ENCODE measurements at places on chromosomes 1 and 21. TPM values are rescaled to one million over a fixed set of nuclear protein-coding genes. Genes with fewer than 3 reads are reported as not detected.

LHX8 gene
- total RNA-seq, result not detected

IL19 gene
- total RNA-seq, result not detected

HSD3B2 gene
- total RNA-seq, result not detected

ERO1B gene
- total RNA-seq, result 1.5 TPM

FNDC10 gene
- total RNA-seq, result 4.5 TPM

LEPR gene
- total RNA-seq, result 6.9 TPM

C21orf91 gene
- 13.1 TPM for total RNA-seq

FRRS1 gene
- 17.1 TPM for total RNA-seq

FCAMR gene
- total RNA-seq, result not detected

TNFAIP8L2 gene
- not detected for total RNA-seq

GRCh38 chr1:9784508-9785133 lies 39.1 kb downstream of the CLSTN1 start:
- DNase-seq, result peak; percentile 69

- no peak for DNase-seq
These were observed 496.1 kb downstream of the PTPRU start for GRCh38 chr1:29732453-29732852.

- no peak for DNase-seq
These were observed 23.9 kb downstream of the RNF2 start for GRCh38 chr1:185069202-185069772.

DNA sequence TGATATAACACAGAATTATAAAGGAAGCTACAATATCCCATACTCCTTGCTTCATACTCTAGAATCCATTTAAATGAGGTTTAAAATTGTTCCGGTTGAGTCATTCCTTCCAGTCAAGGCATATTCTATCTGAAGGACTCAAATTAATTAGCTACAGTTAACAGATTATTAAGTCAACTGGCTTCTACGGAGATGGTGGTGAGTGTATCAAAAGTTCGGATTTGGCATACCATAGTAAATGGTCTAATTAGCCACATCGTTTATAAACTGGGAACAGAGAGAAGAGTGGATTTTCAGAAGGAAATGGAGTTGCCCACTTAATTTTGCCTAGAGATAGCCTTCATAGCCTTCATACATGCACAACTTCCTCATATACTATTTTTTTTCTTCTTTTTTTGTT lies 1095.3 kb downstream of the TTLL7 start:
- no peak for DNase-seq

GRCh38 chr1:92217721-92218120 lies at the start of gene C1orf146:
TSS of gene C1orf146 (plus strand) at chr1:92217915. CDS start at chr1:92231421, 13,506 bp downstream.
- DNase-seq, result no peak

- no peak for DNase-seq
These were observed 16.5 kb downstream of the SLC27A3 start for GRCh38 chr1:153791648-153792253.

- DNase-seq, result no peak
These were observed 164.8 kb downstream of the PPIAL4G start for GRCh38 chr1:148318123-148318903.

GRCh38 chr21:43731476-43731875 lies 12.5 kb downstream of the PDXK start:
- no peak for DNase-seq

DNA sequence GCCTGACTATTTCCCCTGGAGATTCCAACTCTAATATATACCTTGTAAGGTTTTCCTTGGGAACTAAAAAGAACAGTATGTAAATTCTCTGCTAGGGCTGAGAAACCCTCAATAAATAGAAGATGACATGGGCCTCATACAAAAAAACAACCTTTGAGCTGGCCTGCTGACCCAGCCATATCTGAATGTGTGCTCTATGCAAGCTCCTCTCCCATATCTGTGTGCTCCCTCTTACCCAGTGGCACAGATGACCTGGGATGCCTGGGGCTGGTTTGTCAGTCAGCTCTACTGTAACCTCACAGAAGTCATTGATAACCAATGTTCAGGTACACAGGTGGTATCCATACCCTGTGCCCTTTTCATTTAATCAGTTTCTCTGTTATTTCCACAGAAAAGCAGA lies 329.2 kb downstream of the SEC16B start:
- DNase-seq, result no peak

- peak; percentile 41 for DNase-seq
These were observed 51.2 kb upstream of the SYNC start for GRCh38 chr1:32753532-32754316.

- DNase-seq, result no peak
These were observed 393.1 kb downstream of the PTPRU start for GRCh38 chr1:29629401-29629800.

DNA sequence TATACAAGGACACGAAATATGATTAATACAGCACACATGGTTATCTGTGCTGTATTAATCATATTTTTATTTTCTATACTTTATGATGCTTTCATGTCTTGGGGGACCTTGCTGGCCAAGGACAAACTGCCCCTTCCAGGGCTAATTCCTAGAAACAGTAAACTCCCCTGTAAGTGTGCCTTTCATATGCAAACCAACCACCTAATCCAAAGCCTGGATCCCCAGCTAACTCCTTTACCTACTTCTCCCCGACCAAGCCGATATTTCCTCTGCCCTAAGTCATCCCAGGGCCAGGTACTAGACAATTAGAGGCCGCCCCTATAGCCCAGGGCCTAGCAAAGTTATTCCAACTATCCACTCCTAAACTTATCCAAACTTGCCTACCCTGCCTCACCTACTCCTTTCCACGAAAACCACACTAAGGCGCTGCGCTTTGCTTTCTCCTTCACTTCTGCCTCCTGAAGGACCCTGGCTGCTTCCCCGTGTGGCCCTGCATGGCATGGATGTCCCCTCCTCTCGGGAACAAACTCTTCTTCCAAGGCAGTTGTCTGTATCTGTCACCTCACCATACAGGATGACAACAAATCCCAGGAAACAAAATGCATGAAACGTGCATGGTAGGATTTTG lies 10.2 kb downstream of the SH3BP5L start:
- no peak for DNase-seq

- DNase-seq, result no peak
These were observed 49.5 kb upstream of the MRPS6 start for GRCh38 chr21:34023691-34024373.

- DNase-seq, result no peak
These were observed 2.2 kb upstream of the USP24 start for GRCh38 chr1:55217226-55217986.

GRCh38 chr1:98327220-98327861 lies 334.2 kb upstream of the SNX7 start:
- peak; percentile 84 for DNase-seq

- DNase-seq, result peak; percentile 68
These were observed 192.3 kb upstream of the ADGRL4 start for GRCh38 chr1:79198832-79199231.

DNA sequence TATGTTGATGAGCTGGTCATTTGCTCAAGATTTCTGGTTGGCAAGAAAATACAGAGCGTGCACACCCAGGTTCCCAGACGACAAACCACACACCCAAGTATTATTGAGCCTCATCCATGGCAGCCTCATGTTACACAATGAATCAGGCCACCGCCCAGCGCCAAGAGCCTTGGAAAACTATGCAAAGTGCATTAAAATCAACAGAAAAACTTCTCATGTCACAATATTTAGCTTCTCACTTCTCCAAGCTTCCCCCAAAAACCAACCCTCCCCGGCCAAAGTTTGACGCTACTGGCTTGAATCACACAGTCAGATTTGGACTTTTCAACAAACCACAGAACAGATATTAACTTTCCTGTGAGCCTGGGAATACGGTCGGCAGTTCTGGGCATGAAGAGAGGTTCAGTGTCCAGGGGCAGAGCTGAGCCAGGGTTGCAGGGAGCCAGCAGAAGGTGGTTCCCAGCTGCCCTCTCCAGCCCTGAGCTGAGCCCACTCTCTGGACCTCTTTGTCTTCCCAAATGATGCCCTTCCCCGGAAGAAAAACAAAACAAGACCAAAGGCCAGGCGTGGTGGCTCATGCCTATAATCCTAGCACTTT lies 71.1 kb downstream of the SETD4 start:
- peak; percentile 82 for DNase-seq

- no peak for DNase-seq
These were observed 71.4 kb downstream of the CDC7 start for GRCh38 chr1:91572044-91572443.

- no peak for DNase-seq
These were observed 259.3 kb upstream of the AJAP1 start for GRCh38 chr1:4395158-4395557.

- DNase-seq, result no peak
These were observed 43.9 kb upstream of the SAMSN1 start for GRCh38 chr21:14589855-14590563.
